ENCODE measurements at places on chromosomes 1 and 21.

- no peak for DNase-seq
These were observed 339.7 kb upstream of the B3GALT2 start for GRCh38 chr1:193525917-193526710.

DNA sequence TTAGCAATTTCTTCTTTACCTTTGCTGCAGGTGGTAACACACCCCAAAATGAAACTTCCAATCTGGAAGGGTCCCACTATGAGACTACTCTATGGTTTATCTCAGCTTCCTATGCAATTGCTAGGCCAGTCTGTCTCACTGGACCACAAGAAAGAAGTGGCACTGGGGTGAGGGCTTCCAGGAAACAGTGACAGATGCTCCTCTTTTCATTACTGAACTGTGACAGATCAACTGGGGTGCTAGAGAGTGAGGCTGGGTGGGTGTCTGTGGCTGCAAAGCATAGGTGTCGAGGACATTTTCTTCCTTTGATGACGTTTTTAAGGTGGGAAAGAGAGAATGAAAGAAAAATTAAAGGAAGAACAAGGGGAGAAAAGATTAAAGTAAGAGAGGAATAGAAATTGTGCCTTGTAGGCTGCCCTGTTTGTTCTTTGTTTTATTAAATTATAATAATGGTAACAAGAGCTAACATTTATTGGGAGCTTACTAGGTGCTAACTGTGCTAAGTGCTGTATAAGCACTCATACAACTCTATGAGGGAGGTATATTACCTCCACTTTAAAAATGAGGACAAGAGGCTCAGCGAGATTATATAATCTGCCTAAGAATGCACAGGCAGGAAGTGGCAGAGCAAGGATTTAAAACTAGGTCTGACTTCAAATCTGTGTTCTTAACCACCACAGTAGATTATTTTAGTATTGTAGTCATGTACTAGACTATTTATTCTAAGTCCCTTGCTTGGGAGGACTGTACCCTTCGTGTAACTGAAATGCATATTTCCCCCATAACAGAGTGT is 27.8 kb upstream of the DMRTA2 start:
- DNase-seq = no peak

- no peak for DNase-seq
These were observed 22.4 kb upstream of the INTS3 start for GRCh38 chr1:153705484-153705883.

DNA sequence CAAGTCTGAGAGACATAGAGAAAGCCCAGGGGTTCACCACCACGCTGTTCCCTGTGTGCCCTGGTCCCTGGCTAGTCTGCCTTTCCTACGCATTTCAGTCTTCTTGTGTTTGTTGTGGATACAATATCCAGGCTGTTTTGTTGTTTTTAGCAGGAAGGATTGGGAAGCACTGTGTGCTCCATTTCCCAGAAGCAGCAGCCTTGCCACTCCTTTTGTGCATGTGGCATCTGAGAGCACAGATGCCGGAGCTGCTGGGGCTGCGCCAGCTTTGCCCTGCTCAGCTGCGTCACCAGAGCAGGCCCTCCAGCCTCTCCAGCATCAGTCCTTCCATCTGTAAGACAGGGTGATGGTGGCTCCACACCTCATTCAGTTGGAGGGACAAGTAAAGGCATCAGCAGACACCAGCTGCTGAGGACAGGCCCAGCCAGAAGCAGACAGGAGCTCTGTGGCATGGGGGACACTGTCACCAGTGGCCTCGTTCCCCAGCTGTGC is 94.4 kb upstream of the COL6A1 start:
- no peak for DNase-seq

DNA sequence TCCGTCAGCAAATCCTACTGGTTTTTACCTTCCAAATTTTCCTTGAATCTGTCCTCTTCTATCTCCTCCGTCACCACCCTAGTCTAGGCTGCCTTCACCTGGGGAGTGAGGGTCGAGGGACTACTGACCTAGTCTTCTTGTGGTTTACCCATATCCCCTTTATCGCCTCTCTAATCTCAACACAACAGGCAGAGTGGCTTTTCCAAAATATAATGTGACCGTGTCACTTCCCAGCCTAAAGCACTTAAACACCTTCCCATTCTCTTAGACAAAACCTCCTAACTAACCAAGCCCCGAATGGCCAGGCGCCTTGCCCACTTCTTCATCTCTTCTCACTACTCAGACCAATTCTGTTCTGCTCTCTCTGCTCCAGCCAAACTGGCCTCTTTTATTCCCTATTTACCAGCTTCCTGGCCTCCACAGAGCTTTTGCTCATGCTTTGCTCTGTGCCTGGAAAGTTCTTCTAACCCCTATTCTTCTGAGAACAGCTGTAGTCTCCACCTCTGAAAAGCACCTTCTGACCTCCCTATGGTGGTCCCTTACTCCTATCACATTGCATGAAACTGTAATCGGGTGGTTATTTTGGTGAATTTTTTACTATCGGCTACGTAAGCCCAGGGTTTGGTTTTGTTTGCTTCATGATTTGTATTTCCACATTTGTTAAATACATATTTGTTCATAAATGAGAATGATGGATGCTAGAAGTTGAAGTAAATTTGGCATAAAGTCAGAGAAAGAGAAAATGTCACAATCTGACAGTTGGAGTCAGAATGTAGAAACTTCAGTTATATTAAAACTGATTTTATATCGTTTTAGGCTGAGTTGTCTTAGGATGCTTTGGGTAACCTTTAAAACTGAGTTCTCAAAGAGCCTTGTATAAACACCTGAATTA is 1.2 kb upstream of the NBPF1 start:
- no peak for DNase-seq

DNA sequence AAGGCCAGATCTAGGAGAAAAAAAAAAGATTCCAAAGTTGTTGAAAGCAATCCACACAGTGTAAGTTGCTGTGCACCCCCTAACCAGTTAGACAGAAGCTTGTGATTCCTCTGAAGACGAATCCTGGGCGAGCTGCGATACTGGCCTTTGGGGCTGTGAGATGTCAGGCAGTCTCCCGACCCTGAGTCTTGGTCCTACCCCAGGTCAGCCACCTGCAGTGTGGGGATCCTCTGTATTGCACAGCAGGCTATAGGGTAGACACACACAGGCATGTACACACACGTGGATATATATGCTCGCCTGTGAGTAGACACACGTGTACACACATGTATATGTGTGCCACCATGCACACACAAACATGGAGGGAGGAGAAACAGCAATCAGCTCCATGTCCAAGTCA is 12.9 kb downstream of the ACTRT2 start:
- DNase-seq = no peak

- DNase-seq = no peak
These were observed 10.7 kb downstream of the LYPLAL1 start for GRCh38 chr1:219184337-219184736.

- DNase-seq = no peak
These were observed 719.5 kb upstream of the TMPRSS15 start for GRCh38 chr21:19123053-19123452.

DNA sequence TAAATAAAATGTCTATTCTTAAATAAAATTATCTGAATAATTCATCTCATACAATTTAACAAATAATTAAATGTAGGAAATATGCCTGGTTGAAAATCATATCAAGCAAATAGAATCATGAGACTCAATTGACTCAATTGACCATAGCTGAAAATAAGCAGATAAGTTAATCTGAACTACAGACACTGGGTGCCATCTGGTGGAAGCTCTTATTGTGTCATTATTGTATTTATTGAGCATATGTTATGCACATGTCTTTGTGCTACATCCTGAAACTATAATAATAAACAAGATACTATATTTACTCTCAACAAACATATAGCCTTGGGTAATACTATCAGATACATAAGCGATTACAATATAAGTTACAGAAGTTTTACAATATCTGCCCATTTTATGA is 41.0 kb downstream of the BRINP3 start:
- DNase-seq = peak; percentile 15

GRCh38 chr1:167427848-167428247 is 90.5 kb downstream of the CD247 start:
- DNase-seq = no peak

- no peak for DNase-seq
These were observed 56.7 kb downstream of the ARHGEF10L start for GRCh38 chr1:17596186-17596585.

GRCh38 chr1:243748706-243749283 is 101.2 kb downstream of the AKT3 start:
- DNase-seq = peak; percentile 49

GRCh38 chr1:101071470-101071891 is 45.9 kb upstream of the DPH5 start:
- DNase-seq = peak; percentile 2

DNA sequence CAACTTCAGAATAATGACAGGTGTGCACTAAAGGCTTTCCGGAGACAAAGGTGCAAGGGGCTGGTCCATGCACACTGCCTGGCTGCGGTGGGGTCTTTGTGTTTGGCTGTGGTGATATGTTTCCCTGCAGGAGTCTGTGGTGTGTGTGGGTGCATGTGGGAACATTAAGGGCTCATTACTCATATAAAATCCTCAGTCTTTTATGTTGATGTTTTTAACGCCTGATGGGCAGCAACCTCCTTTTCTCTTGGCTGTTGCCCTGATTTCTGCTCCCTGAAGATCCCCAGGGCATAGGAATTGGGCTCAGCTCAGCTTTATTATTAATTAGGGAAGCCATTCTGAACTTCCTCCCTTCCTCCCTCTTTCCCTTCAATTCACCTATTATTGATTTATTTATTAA is 67.6 kb upstream of the SPAG17 start:
- DNase-seq = no peak

GRCh38 chr1:21836010-21836409 is 23.9 kb downstream of the LDLRAD2 start:
- no peak for DNase-seq

GRCh38 chr1:178294654-178295053 is 200.8 kb downstream of the RASAL2 start:
- DNase-seq = no peak

- DNase-seq = no peak
These were observed 5.1 kb upstream of the NT5C1A start for GRCh38 chr1:39676948-39677548.

DNA sequence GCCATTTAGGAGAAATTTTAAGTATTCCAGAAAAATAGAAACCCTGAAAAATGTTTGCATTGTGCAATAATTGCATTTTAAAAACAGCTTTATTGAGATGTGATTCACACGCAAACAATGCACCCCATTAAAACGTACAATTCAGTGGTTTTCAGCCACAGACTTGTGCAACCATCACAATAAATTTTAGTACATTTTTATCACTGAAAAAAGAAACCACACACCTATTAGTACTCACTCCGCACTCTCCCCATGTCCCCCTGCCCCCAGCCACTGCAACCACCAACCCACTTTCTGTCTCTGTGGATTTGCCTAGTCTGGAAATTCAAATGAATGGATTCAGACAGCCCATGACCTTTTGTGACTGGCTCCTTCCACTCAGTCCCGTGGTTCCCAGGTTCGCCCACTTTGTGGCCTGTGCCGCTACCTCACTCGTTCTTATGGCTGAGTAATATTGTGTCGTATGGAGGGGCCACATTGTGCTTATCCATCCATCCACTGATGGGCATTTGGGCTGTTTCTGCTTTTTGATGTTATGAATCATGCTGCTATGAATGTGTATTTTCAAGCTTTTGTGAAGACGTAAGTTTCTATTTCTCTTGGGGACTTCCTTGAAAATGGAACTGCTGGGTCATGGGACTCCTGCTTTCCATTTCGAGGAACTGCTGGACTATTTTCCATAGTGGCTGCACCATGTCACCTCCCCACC is 147.7 kb upstream of the ARHGEF16 start:
- DNase-seq = no peak

DNA sequence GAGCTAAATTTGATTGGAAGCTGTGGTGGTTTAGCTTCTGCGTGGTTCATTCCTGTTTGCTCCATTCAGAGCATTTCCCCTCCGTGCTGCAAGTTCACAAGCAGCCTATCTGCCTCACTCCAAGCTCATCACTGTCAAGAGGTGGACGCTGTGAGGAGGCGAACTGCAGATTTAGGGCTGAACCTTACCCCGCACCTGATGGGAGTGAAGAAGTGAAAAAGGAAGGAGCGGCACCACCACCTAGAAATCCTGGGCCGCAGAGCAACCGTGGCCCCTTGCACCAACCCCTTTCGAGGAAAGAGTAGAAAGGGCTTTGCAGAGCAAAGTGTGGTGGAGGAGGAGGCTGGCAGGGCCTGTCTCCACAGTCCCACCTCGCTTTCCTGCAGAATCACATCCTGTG is 117.4 kb downstream of the IER5 start:
- DNase-seq = no peak

DNA sequence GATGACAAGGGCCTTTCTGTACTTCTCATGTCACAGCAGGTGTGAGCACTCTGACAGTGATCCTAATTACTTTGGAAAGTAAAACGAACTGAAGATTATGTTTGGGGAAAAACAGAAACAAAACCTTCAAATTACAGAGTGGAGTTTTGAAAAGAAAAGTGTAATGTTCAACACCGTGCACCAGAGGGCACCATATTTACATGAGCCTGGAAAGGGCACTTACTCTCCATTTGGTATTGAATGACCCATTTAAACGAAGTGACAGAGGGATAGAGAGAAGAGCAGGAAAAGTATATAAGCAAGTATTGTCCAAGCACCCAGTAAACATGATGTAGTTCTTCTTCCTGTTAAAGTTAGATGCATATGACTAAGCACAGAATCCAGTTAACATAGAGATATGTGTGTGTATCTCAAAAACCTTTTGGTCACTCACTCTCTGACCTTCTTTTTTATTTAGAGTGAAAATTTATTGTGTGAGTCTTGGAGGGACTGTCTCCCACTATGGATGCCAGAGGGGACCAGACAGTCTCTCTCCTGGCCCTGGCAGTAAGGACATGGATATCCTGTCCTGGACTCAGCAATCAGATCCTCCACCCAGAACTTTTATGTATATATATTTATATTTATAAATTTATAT is 3.8 kb upstream of the RGSL1 start:
- DNase-seq = peak; percentile 39

- peak; percentile 57 for DNase-seq
These were observed 29.3 kb downstream of the KRTAP10-1 start for GRCh38 chr21:44510508-44511218.

DNA sequence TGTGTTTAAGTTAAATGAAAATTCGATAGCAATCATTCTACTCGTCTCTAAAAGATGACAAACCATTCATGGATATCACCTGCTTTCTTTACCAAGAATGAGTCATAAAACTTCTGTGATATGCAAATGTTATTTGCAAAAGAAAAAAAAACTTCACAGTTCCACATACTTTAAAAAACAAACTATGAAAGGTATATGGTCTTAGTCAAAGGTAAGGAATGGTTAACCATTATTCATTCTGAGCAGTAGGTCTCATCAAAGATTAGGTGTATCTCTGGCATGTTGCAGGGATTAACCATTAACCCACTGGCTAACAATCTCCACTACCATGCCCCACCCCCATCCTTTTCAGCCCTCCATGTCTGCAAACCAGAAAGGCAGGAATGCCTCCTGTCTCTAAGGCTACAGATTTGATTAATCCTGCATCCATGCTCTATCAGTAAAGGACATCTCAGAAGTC is 44.4 kb downstream of the PTPN14 start:
- DNase-seq = peak; percentile 93

GRCh38 chr1:19814244-19814661 is 830 bp downstream of the RNF186 start:
- DNase-seq = no peak

DNA sequence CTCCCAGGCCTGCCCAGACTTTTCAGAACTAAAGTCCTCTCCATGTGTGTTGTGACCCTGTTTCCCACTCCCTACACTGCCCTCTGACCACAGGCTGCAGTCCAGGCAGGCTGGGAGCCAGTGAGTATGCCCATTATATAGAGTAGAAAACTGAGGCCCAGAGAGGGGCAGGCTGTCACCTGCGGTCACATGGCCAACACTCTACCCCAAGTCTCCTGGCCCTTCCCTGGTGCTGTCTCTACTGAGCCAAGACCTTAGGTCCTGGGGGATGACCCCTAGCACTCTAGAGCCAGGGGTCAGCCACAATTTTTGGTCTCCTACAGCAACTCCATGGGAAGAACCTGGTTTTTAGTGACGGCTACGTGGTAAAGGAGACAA is 30.8 kb downstream of the RPS6KA1 start:
- DNase-seq = no peak
